Neural crest cell (in vitro differentiated cells): ENCODE measurements at places on chromosomes 1 and 21. TPM values are rescaled to one million over a fixed set of nuclear protein-coding genes. Genes with fewer than 3 reads are reported as not detected.
A peak's percentile ranks its signal among the peaks of the same experiment; 100 is the strongest.

DNA sequence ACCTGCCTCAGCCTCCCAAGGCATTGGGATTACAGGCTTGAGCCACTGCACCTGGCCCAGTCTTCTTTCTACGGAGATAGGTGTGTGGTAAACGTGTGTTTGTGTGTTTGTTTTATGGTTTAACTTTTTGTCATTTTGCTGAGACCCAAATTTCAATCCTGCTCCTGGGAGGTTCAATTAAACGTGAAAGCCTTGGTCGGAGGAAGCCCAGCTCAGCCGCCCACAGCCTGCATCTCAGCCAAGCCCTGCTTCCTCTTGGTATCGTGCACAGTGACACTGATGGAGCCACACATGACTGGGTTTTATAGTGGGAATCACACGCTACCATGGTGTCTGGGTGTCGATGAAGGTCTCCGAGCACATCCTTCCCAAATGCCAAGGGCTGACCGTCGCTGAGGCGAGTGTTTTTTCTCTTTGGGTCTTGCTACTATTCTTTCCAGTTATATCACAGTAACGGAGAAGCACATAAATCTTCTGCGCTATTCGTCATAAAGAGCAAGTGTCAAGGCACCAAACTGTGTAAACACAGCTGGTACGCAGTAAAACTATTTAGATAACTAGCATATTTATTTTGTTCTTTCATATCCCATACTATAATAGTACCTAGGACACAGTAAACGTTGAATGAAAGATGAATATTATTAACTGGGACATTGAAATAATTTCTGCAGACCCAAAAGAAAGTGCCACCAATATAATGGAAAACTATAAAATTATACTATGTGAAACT, 39.3 kb downstream of the HLCS start:
- H3K27me3 ChIP-seq: no peaks in the 10 kb centered on the region
- no peaks in the 10 kb centered on the region for H3K36me3 ChIP-seq
- no peak for DNase-seq

DNA sequence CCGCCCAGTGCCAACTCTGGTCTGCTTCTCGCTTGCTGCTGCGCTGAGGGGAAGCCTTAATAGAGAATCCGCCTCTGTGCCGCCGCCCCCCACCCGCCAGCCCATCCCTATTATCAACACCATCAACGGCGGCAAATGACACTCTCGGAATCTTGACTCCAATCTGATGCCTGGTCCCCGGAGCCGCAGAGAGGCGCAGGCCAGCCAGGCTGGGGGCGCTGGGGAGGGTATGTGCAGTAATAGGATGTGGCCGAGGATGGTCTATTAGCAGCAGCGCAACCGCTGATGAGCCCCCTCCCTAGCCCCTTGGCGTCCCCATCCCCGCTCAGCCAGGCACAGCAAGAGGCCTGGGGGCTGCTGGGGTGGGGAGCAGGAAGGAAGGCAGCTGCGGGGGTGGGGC, 15.1 kb upstream of the DMBX1 start:
- peaks cover 10% of the 10 kb centered on the region for H3K4me1 ChIP-seq
- H3K4me3 ChIP-seq: no peak overlapping the region
- H3K36me3 ChIP-seq: no peaks in the 10 kb centered on the region
- peaks cover 46% of the 10 kb centered on the region for H3K27me3 ChIP-seq

The ADCY10 gene
- total RNA-seq: 0.66 TPM in 1 of 2 replicates, not detected in the other

The MAP3K21 gene
- 0.51 and 0.86 TPM in 2 replicates for total RNA-seq

DNA sequence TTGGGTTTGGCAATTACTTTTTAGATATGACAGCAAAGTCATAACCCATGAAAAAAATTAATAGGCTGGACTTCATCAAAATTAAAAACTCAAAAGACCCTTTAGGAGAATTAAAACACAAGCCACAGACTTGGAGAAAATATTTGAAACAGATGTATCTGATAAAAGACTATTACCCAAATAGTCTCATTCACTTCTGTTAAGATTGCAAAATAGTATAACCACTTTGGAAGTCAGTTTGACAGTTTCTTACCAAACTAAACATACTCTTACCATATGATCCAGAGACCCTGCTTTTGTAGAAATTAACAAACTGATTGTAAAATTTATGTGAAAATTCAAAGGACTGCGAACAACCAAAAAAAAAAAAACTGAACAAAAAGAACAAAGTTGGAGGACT, 32.5 kb upstream of the SLC44A3 start:
- H3K4me3 ChIP-seq: no peak overlapping the region
- H3K27me3 ChIP-seq: no peaks in the 10 kb centered on the region
- H3K4me1 ChIP-seq: peaks cover 13% of the 10 kb centered on the region
- no peak overlapping the region for H3K27ac ChIP-seq
- H3K36me3 ChIP-seq: no peaks in the 10 kb centered on the region

DNA sequence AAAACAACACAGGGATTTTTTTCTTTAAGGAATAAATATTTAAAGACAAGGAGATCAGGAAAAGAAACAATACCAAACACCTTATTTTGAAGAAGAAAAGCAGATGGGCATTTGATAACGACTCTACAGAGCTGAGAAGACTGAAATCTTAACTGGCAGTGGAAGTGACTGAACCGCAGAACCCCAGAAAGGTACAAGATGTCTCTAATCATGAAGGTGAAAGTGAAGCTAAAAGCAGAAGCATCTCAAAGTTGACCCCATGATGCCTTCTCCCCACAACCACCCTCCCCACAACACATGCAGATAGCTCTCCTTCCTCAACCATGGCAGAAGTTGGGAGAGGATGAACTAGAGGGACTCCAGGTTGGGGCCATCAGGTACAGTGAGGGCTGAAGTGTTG, 129.6 kb downstream of the ZNF648 start:
- no peaks in the 10 kb centered on the region for H3K36me3 ChIP-seq
- no peak for DNase-seq
- no peaks in the 10 kb centered on the region for H3K4me1 ChIP-seq

DNA sequence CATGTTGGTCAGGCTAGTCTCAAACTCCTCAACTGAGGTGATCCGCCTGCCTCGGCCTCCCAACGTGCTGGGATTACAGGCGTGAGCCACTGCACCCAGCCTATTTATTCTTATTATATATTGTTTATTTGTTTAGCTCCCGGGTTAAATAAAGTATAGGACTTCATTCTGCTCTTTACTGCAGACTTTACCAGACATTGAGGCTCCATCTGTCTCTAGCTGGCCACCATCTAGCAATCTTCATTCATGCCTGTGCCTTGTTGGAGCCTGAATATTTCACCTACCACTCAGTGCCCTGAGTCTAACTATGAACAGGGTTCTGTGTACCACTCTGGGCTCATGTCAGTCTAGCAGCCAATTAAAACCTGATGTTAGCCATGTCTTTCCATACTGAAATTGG, 2.1 kb upstream of the DDAH1 start:
- peaks cover 7% of the 10 kb centered on the region for H3K27me3 ChIP-seq
- peaks cover 24% of the 10 kb centered on the region for H3K4me1 ChIP-seq
- DNase-seq: no peak
- no peak overlapping the region for H3K27ac ChIP-seq
- peak overlapping the region; percentile 28 for H3K4me3 ChIP-seq
- H3K36me3 ChIP-seq: no peaks in the 10 kb centered on the region

DNA sequence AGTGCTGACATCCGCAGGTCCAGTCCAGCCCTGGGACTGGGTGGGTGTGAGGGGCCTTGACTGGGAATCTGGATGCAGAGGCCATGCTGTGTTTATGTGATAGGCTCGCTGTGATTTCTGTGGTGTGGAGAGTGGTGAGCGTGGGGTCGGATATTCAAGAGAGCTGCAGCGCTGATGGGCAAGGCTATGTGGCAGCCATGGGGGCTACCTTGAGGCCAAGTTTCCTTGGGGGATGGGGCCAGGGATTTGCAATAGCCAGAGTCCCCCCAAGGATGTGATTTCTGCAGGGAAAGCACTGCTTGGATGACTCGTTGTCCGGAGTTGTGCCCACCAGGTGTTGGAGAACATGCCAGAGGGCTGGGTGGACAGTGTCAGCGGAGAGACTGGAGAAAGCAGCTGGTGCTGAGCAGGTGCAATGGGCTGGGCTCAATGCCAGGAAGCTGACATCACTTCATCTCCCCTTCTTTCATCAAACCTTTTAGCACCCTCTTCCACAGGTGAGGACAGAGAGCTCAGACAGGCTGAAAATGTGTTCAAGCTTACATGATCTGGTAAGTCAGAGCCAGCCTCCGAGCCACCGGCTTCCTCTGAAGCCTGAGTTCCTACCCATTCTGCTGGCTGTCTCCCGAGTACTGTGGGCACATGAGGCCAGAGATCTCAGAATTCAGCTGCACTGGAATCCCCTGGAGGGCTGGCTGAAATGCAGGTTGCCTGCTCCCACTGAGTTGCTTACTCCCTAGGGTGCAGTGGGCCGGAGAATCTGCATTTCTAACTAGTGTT, 132.9 kb downstream of the RHOU start:
- no peak overlapping the region for H3K4me3 ChIP-seq
- H3K4me1 ChIP-seq: peaks cover 59% of the 10 kb centered on the region
- H3K27me3 ChIP-seq: no peaks in the 10 kb centered on the region
- no peaks in the 10 kb centered on the region for H3K36me3 ChIP-seq

The SLC37A1 gene
- 9.1 and 9.9 TPM in 2 replicates for total RNA-seq
